Activated CD8-positive, alpha-beta memory T cell treated with anti-CD3 and anti-CD28 coated beads, Interleukin-2, amount 50 U/mL, for 48 hours (primary cell): ENCODE measurements at places on chromosomes 4 and X.

DNA sequence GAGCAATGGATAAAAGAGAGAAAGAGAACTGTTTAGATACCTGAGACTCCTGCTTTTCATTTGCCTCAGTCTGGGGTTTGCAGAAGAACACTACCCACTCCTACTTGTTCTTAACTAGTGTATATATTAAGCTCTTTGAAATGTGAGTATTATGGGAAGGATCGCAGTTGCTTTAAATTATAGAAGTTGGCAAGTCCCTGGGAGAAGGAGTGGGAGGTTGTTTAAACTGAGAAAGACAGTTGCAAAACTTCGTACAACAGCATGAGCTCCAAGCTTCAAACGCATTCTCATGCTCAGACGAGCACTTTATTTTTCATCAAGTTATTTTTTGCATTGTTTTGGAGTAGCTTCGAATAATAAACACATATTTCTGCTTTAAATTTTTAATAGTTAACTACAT lies 88.1 kb upstream of the C1QTNF7 start:
- DNase-seq: no peak

GRCh38 chr4:102055805-102056204 lies 265.3 kb downstream of the BANK1 start:
- no peak for DNase-seq

DNA sequence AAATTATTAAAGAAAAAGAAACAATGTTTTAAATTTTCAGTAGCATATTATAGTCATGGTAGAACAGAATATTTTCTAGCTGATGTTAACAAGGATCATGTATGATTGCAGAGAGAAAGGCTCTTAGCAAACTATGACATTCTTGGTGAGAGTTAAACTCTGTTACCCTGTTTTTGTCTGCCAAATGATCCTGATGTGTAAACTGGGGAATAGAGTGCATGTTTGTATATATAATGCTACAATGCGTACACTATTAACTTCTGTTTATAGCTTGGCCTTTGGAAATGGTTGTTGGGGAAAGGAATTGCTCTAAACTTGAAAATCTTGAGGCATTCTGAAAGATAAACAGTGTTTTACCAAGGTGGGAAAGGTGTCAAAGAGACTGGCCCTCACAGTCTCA lies 292.7 kb downstream of the ARHGAP24 start:
- no peak for DNase-seq

GRCh38 chr4:5203993-5204310 lies 152.7 kb downstream of the STK32B start:
- no peak for DNase-seq

- DNase-seq: no peak
Measured at GRCh38 chr4:10002278-10002677, 19.0 kb downstream of the SLC2A9 start.

DNA sequence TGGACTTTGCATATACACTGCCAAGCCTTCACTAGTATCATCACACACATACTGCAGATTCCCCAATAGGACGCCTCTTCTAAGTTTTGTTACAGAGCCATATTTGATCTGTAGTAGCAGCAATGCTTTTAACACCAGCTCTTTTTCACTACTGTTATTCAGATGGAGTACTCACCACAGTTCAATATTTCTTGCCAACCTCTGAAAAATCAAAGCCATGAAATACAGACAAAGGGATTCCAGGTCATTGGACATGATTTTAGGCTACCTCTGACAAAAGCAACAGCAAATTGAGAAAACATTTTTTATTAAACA lies 390.7 kb upstream of the ADGRL3 start:
- no peak for DNase-seq

DNA sequence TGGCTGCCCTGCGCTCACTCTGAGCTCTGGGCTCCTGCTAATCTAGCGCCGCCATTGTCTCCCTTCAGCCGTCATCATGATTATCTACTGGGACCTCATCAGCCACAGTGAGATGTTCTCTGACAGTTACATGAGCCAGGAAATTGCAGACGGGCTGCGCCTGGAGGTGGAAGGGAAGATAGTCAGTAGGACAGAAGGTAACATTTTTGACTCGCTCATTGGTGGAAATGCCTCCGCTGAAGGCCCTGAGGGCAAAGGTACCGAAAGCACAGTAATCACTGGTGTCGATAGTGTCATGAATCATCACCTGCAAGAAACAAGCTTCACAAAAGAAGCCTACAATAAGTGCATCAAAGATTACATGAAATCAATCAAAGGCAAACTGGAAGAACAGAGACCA lies 21.8 kb upstream of the PIN4 start:
- DNase-seq: no peak

- no peak for DNase-seq
Measured at GRCh38 chr4:10207116-10207515, 90.5 kb upstream of the WDR1 start.

GRCh38 chrX:71911731-71912050 lies 1.0 kb downstream of the NHSL2 start:
- DNase-seq: no peak

- DNase-seq: no peak
Measured at GRCh38 chr4:28835501-28835900, 1884.7 kb upstream of the PCDH7 start.

DNA sequence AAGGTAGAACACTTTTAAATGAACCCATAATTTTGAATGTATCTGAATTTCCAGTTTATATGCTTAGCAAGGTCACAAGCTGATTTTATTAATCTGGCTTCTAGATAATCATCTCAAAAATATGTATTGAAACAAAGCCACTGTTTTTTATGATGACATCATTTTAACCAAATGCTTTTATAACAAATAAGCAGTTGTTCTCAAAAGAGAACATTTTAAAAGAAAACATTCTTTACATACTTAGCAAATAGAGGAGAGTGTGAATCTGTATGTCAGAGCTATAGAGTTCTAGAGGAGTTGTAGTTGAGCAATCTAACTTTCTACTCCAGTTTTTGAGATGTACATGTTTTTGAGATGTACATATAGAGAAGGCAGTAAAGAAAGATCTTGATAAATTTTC lies 42.5 kb downstream of the LAMP2 start:
- no peak for DNase-seq

DNA sequence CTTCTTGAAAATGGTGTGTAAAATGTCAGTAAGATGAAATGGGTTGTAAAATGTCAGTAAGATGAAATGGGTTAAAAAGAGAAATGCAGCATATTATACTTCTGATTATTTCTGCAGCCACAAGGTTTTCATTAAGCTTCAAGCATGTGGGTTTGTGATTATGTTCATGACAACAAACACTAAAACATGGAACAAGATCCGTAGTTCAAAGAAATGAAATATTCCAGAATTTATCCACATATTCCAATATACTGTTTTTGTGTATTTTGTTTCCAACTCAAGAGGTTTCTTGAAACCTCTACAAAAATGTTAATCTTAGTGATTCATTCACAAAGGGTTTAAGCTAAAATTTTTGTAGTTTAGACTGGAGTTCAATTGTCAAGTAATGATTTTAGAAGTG lies 84.0 kb downstream of the ADAMTS3 start:
- no peak for DNase-seq

DNA sequence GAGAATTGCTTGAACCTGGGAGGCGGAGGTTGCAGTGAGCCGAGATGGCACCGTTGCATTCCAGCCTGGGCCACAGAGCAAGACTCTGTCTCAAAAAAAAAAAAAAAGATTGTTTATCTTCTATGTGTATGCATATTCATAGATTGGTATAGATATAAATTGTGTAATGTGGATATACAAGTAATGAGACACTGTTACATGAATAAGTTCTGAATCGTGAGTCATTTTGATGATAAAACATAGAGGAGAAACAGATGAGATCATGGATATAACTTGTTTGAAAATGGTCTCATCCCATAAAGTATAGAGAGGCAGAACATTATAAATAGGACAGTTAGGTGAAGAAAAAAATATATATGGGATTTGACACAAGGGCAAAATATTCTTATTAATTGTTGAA lies 628.0 kb downstream of the IL1RAPL1 start:
- no peak for DNase-seq

- no peak for DNase-seq
Measured at GRCh38 chr4:159178979-159179969, 76.4 kb downstream of the RAPGEF2 start.

DNA sequence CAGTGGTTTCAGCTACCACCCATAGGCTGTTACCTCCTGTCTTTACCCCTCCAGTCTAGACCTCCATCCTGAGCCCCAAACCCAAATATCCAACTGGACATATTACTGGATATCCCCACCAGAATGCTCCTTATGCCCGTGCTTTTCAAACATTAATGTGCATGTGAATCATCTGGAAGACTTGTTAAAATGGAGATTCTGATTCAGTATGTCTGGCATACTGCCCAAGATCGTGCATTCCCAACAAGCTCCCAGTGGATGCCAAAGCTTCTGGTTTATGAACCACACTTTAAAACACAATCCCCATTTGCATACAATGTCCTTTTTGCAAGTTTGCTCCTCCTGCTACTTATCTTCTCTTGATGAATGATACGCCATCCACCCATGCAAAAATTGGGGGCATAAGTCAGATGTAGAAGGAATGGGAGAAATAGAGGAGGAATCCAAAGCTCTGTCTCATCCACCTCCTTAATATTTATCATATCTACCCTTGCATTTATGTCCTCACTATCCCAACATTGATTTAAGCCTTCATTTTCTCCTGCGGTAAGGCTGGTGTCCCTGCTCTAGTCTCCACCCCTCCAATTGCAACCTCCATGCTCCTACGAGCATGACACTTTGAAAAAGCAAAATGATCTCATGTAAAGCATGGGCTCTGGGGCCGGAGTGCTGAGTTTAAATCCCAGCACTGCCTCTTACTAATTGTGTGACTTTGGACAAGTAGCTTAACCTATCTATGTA lies 7.4 kb upstream of the PGRMC1 start:
- DNase-seq: no peak

DNA sequence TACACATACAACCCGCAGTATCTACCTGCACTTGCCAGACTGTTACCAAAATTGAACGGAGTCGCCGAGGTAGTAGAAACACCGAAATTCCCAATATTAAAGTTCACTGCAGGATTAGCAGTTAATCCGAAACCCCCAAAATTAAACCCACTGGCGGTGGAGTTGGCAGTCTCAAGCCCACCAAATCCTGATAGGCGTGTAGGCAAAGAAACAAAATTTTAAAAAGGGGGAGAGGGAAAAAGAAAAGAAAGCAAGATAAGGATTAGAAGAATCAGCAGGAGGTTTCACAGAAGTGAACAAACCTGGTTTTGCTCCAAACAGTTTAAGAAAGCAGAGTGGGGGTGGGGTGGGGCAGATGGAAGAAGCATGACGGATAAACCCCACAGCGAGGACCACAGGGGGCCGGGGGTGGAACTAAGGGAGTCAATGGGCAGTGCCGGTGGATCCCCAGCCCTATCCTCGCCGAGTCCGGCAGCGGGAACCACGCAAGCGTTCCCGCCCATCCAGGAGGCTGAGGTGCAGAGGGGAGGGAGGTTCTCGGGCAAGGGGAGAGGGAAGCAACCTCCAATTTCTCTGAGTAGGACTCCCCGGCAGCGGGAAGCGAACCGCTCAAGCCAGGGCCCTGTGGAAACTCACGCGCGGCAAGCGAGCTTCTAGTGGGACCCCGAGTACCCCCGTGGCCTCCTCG lies 599 bp downstream of the NUP54 start:
- DNase-seq: peak; percentile 75

DNA sequence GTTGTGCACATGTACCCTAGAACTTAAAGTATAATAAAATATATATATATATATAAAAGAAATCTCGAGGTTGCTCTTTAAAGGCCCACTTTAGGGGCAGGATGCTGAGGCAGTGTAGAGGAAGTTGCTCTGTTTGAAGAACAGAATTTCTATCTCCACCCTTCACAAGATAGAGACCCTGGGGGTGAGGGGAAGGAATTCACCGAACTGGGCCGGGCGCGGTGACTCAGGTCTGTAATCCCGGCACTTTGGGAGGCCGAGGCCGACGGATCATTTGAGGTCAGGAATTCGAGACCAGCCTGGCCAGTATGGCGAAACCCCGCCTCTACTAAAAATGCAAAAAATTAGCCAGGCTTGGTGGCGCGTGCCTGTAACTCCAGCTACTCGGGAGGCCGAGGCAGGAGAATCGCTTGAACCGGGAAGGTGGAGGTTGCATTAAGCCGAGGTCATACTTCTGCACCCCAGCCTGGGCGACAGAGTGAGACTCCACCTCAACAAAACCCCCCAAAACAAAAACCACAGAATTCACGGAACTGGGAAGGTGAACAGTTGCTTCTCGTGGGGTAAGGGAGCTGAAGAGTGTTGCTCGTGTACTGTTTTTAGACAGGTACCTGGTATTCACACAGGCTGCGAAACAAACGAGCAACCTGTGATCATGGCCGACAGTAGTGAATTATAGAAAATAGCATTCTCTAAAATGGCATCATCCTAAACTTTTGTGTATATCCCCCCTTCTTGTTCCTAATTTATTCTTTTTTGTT lies 6.2 kb downstream of the PLAC8 start:
- peak; percentile 65 for DNase-seq

GRCh38 chr4:10783351-10783750 lies 98.8 kb upstream of the CLNK start:
- DNase-seq: no peak

DNA sequence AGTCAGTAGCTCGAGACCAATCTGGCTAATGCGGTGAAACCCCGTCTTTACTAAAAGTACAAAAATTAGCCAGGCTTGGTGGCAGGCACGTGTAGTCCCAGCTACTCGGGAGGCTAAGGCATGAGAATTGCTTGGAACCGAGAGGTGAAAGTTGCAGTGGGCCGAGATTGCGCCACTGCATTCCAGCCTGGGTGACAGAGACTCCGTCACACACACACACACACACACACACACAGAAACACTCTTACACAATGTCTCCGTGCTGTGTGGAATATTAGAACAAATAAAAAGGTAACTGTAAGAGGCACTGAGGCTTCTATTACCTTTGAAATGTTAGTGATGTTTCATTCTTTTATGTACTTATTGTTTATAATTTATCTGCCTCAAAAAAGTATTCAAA lies 326.6 kb downstream of the GPAT3 start:
- no peak for DNase-seq

DNA sequence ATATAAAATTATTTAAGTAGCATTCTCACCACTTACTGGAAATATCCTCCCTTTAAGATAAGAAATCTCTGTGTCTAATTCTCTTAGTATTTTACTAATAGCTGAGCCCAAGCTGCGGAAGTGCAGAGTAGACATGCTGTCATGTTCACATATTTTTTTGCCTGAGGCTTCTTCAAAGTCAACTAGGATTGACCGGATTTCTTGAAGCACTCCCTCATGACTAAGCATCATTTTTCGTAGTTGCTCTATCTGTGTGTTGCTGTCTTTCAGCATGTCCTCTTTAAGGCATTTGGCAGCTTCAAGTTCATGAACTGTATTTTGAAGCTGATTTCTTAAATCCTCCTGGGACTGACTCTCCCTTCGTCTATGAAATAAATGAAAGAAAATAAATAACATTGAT lies 36.9 kb downstream of the CCDC158 start:
- no peak for DNase-seq

DNA sequence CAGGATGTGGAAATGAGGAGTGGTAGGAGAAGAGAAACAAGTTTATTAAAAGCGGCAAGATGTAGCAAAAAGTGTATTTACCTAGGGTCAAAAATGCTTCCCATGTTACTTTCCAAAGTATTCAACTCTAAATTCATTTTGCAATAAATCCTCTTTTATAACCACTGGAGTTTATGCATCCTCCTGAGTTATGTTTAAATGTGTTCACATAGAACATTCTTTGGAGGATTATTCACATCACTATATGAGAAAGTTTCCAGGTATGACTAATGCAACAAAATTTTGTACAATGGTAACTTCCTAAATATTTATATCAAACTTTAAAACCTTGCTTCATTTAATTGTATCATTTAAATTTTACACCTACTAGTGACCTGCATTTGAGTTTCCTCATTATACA lies 870.6 kb upstream of the SLIT2 start:
- no peak for DNase-seq
